LoVo (cell line): ENCODE measurements at places on chromosomes 6 and 20.

- no peak for DNase-seq
Measured at GRCh38 chr20:48754292-48754691, 73.5 kb downstream of the PREX1 start.

- no peak for DNase-seq
Measured at GRCh38 chr6:20148433-20148832, 63.8 kb downstream of the MBOAT1 start.

GRCh38 chr20:34621383-34622367, 55.2 kb downstream of the PIGU start:
- no peak for DNase-seq

DNA sequence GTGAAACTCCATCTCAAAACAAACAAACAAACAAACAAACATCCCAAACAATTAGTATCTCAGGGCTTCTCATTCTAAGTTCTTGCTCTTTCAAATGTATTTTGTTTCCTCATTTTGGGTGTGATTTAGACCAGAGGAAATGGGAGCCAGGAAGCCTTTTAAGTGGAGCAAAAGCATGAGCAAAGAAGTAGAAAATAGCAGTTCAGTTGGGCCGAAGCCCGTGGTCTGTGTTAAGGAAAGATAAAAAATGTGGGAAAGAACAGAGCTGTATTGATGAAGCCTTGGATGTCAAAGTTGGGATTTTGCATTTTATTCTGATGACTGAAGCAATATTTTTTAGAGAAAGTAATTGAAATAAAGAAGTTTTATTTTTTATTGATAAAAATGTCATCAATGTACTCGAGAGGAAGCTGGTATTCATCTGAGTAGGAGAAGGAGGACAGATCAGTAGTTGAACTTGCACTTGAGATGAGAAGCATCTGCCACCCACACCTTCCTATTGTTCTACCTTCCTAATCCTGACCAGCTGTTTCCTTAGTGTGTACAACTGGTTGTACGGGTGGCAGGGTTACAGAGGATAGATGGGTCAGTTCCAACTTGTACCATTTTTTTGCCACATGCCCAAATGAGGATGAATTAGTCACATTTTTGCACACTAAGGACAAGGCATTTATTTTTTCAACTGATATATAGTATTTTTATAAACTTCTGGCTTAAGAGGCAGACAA, 56.1 kb downstream of the KIAA0408 start:
- no peak for DNase-seq

DNA sequence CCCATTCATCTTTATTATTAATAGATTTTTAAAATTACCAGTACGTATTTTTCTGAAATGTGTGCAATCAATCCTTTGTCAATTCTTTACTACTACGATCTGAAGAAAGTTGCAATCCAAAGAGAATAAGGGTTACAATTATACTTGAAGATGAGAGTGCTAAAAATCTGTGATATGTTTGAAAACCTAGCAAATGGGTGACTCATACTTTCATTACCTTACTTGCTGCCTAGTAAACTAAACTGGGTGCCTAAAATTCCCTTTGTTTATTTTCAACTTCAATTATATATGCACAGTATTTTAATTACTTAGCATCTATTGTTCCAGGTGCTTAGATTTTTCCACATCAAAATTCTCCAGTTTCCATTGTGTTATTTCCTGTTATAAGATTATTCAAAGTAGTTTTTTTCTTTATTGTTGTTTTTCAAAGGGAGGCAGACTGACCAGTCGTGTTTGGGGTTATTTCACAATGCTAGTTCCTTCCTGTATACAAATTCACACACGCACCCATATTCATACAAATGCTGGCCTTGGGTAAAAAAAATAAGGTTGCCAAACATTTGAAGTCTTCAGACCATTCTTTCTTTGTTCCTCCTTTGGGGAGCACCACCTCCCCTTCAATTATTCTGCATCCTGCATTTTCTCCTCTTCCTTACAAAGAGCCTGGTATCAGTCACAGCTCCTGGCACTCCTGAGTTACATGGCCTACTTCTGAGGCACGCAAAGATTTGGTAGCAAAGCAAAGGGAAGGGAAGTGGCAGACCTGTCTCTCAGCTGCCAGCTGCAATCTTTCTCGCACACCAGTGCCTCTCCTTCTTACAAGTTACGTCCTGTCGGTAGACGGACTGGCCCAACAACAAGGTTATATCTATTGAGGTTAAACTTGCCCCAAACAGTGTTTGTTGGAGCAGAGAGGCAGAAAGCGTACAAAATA, 16.2 kb upstream of the FAM135A start:
- DNase-seq = no peak
